ENCODE measurements at places on chromosomes 7 and 10.

GRCh38 chr10:125064681-125065492 lies 95.5 kb downstream of the CTBP2 start:
- no peak for DNase-seq

DNA sequence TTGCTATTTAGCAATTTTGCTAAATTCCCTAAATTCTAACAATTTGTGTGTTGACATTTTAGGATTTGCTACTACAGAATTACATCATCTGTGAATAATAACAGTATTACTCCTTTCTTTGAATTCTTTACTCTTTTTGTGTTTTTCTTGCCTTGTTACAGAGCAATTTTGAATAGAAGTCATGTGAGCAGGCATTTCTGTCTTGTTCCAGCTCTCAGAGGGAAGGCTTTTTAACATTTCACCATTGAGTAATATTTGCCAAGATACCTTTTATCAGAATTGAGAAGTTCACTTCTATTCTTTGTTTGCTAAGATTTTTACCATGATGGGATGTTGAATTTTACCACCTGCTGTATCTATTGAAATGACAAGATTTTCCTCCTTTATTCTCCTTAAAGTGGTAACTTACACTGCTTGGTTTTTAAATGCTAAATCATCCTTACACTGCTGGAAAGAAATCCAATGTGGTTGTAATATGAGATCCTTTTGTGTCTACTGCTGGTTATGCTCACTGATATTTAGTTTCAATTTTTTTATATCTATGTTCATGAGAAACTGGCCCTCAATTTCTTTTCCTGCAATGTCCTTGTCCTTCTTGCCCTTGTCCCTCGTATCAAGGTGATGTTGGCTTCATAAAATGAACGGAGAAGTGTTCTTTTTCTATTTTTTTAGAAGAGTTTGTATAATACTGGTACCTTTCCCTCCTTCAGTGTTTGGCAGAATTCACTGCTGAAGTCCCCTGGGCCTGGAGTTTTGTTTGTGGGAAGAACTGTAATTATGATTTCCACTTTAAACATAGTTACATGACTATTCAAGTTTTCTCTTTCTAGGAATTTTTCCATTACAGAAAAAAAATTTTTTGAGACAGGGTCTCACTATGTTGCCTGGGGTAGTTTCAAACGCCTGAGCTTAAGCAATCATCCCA lies 50.3 kb upstream of the ATP6V0A4 start:
- DNase-seq: no peak

- no peak for DNase-seq
These were observed 134.5 kb downstream of the WNT2 start for GRCh38 chr7:117188376-117188775.

DNA sequence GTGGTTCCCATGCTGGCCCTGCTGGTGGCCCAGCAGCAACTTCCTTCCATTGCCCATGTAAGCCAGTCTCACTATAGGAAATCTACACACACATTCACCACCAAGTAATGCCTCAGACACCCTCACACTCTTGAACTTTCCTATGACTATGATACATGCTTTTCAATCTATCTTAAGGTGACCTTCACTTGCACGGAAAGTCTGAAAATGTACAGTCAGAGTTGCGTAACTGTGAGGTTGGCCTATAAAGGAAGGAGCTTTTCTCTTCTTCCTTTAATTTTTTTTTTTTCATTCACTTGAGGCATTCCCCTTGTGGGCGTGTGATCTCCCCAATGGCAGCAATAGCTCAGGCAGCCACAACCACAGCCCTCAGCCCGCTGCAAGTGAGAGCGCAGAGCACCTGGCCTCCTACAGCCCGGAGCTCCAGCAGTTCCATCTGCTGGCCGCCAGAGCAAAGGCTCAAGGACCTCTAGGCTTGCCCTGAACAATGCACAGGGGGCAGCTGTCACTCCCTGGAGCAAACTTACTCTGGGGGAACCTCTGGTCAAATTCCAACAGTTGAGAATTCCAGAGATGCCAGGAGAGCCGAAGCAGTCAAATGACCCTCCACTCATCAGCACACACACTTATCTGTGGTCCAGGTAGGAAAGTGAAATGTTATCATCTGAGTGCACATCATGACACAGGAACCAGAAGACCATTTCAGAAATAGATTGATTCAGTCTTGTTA lies 123.1 kb upstream of the ADO start:
- peak; percentile 85 for DNase-seq

- DNase-seq: no peak
These were observed 79.4 kb upstream of the LRRN3 start for GRCh38 chr7:111011520-111011919.

GRCh38 chr10:131068311-131068710 lies 243.2 kb downstream of the TCERG1L start:
- no peak for DNase-seq

GRCh38 chr7:102834999-102835398 lies 77.8 kb upstream of the LRRC17 start:
- DNase-seq: no peak

- no peak for DNase-seq
These were observed 48.7 kb downstream of the ANK3 start for GRCh38 chr10:60340973-60341372.

- DNase-seq: no peak
These were observed 117.3 kb downstream of the TRRAP start for GRCh38 chr7:98995523-98996149.

- DNase-seq: no peak
These were observed 5.7 kb downstream of the ZNF22 start for GRCh38 chr10:45006276-45007030.

GRCh38 chr7:3338161-3338560 lies 37.1 kb downstream of the SDK1 start:
- no peak for DNase-seq

- DNase-seq: no peak
These were observed 146.6 kb upstream of the FRMD4A start for GRCh38 chr10:14477408-14477710.

All from stimulated activated CD4-positive, alpha-beta T cell treated with anti-CD3 and anti-CD28 coated beads, TNF-alpha, amount 100 ng/mL, for 48 hours (primary cell).